Esophagus squamous epithelium (tissue), 5 donors: ENCODE measurements at places on chromosomes 2 and 18. TPM values are rescaled to one million over a fixed set of nuclear protein-coding genes. Genes with fewer than 3 reads are reported as not detected.

Gene PTH2R
- total RNA-seq: not detected

- DNase-seq: no peak
Measured at GRCh38 chr2:1625281-1626001, 118.9 kb downstream of the PXDN start.

GRCh38 chr2:234435836-234436481 lies 60.9 kb downstream of the ARL4C start:
- no peak for DNase-seq

DNA sequence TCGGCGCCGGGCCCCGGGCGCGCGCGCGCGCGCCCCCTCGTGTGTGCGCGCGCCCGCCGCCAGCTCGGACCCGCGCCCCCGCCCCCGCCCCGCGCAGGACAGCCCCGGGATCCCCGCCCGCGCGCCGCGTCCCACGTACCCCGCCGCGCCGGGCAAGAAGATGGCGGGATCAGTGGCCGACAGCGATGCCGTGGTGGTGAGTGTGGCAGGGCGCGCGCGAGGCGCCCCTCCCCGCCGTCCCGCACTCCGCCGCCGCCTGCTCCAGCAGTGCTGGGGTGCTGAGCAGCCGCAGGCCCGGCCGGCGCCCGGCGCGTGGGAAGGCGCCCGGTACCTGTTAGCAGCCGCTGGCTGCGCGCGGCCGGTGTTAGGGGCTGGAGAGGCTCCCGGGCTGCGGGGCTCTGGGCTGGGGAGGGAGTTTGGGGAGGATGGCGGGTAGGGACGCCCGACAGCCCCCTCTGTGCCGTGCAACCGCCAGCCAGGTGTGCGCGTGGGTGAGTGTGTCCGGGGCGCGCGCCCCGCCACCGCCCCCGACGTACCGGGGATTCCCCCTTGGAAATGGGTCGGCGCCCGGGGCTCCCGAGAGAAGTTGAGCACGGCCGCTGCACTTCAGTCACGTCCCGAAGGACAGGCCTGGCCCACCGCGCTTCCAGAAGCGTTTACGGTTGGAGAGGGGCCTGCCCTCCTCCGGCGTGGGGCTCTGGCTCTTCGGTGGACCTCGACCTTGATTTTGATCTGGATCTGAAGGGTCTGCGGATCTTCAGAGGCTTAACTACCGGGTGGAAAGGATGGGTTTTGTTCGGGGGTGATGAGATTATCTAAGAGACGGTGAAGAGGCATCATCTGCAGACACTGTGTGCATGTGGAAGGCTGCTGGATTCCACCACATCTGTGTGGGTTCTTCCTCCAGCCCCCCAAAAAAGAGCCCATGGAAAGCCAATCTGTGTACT lies 697 bp downstream of the LGALSL start:
- no peak for DNase-seq

DNA sequence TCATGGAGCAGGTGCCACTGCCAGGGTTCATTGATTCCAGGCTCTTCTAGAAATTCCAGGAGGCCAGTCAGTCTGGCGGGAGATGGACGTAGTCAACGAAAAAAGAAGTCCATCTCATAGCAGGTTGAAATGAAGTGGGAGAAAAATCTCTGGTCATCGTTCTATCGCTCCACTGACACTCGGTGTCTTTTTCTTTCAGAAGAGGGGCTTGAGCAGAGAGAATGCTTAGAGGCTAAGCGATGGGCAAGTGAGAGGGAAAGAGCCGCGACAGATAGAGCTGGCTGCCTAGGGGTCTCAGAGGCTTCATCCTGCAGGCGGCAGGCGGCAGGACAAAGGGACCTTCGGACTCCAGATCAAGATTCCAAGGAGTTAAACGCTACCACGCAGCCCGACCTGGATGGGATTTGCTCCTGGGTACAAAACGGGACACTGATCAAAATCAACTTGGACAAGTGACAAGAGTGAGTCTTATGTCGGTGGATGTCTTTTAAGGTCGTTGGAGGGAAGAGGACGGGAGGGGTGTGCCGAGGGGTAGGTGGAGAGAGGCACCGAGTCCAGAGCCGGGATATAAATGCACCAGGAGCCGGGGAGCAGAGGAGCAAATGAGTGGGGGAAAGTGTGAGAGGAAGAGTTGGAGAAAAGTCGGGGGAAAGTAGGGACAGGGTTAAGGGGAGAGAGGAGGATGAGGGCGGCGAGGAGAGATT lies 677 bp upstream of the TMEM178A start:
- no peak for DNase-seq

- no peak for DNase-seq
Measured at GRCh38 chr2:236975766-236976165, 109.9 kb upstream of the COPS8 start.

GRCh38 chr18:41150316-41150715 lies 804.7 kb upstream of the PIK3C3 start:
- DNase-seq: no peak

- DNase-seq: no peak
Measured at GRCh38 chr2:120511947-120512710, 166.2 kb downstream of the INHBB start.
